Bronchial epithelial cell (primary cell): ENCODE measurements at places on chromosomes 3 and 15.

DNA sequence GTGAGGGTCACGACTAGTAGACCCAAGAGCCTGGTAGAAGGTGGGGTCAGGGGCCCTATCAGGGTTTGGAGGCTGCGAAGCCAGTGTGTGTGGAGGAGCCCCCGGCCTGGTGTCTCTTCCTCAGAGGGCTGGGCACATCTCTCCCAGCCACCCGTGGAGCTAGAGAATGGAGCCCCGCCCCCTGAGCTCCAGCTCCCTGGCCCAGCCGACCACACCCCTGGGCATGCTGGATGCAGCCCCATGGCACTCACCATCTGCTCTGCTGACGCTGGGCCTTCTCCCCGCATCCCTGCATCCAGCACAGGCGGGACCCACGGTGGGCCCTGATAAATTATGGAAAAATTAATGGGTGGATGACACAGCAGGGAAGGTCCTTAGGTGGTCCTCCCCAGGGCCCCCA, 17.5 kb downstream of the ANKRD63 start:
- DNase-seq = no peak

GRCh38 chr3:194168994-194169393, 33.0 kb downstream of the HES1 start:
- no peak for DNase-seq

- no peak for DNase-seq
Measured at GRCh38 chr3:53328746-53329145, 18.6 kb downstream of the DCP1A start.

DNA sequence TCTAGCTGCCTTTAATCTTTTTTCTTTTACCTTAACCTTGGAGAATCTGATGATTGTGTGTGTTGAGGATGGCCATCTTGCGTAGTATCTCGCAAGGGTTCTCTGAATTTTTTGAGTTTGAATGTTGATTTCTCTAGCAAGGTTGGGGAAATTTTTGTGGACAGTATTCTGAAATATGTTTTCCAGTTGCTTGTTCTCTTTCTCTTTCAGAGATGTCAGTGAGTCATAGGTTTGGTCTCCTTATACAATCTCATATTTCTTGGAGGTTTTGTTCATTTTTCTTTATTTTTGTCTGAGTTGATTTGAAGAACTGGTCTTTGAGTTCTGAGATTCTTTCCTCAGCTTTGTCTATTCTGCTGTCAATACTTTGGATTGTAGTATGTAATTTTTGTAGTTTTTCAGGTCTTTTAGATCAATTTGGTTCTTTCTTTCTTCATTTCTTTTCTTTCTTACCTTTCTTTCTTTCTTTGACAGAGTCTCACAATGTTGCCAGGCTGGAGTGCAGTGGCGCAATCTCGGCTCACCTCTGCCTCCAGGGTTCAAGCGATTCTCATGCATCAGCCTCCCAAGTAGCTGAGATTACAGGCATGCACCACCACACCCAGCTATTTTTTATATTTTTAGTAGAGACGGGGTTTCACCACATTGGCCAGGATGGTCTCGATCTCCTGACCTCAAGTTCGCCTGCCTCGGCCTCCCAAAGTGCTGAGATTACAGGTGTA, 366.4 kb upstream of the RASGRP1 start:
- no peak for DNase-seq

GRCh38 chr3:61893840-61894566, 332.6 kb downstream of the PTPRG start:
- DNase-seq = no peak

DNA sequence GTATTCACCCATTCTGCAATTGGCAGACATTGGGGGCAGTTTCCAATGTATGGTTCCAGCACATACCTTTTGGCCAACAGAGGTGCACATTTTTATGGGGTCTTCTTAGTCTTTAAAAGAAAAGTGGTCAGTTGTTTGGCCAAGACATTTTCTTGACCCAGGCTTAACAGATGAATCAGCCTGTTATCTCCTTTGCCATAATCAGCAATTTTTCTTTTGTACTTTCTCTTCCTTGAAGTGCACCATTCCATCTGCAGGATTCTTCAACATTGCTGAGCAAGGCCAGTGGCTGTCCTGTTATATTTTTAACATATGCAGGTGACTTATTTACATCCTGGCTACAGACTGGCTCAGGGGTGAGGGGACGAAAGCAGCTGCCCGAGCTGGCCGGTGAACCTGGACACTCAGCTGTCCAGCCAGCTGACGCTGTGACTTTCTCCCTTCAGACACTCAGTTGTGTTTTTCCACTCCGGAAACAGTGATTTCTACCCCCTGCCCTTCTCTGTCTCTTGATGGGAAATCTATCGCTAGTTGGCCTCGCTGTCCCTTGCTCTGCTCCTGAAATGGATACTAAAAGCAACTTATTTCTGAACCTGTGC, 96.5 kb upstream of the TNFAIP8L3 start:
- DNase-seq = no peak

DNA sequence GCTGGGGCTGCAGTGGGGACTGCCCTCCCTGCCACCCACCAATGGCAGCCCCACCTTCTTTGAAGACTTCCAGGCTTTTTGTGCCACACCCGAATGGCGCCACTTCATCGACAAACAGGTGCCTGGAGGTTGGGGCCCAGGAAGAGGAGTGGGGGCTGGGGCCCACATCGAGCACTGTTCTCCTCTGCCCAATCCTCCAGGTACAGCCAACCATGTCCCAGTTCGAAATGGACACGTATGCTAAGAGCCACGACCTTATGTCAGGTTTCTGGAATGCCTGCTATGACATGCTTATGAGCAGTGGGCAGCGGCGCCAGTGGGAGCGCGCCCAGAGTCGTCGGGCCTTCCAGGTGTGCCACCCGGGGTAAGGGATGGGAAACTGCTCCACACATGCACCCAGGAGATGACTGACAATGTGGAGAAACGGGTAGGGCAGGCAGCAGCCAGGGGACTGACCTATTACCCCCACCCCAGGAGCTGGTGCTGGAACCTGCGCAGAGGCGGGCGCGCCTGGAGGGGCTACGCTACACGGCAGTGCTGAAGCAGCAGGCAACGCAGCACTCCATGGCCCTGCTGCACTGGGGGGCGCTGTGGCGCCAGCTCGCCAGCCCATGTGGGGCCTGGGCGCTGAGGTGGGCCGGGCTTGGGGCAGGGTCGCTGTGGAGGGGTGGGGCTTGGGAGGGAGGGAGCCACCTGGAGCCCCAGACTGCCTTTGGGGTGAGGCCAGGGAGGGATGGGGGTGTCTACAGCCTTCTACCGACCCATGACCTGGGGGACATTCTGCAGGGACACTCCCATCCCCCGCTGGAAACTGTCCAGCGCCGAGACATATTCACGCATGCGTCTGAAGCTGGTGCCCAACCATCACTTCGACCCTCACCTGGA, 22.9 kb downstream of the NBEAL2 start:
- no peak for DNase-seq

GRCh38 chr3:179172546-179172945, 24.4 kb downstream of the PIK3CA start:
- DNase-seq = no peak

DNA sequence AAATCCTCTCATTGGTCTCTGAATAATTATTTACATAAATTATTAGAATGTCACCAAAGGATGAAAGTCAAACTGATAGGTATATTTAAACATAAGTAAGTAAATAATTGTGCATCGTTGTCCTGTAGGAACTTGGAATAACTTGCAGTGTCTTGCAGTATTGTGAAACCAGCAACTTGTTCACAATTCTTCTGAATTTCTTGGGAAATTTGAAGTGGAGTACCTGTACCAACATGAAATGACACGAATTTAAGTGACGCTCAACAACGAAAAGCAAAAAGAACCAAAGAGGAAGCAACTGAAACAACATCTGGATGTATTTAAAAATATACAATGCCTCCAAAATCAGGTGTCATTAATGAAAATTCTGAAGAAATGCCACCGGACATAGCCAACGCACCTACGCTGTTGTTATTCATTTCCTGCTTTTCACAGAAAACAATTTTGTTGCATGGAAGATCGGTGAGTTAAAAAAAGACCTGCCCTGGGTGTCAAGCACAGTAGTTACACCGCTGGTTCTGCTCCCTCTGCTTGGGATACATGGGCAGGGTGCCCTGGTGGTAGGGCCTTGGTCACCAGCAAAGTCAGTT, 112.5 kb downstream of the RPLP1 start:
- DNase-seq = peak; percentile 93

GRCh38 chr15:75713338-75713895, 769 bp upstream of the CSPG4 start:
- no peak for DNase-seq

- DNase-seq = peak; percentile 59
Measured at GRCh38 chr15:39363761-39364586, 216.9 kb upstream of the THBS1 start.

DNA sequence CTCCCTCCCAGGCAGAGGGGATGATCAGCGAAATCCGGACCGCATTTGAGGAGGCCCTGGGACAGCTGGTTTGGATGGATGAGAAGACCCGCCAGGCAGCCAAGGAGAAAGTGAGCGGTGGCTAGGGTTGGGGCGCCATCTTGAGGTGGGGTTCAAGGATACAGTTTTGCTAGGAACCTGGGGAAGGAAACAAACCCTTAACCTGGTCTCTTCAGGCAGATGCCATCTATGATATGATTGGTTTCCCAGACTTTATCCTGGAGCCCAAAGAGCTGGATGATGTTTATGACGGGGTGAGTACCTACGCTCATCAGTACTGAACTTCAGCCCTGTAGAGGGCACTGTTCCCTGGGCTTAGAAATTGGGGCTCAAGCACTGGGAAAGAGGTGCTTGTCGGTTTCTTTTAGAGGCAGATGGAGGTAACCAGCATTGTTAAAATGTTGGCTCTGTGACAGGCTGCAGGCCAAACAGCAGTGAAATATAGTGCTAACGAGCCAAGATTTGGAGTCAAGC, 9.6 kb upstream of the PSMD2 start:
- peak; percentile 55 for DNase-seq

DNA sequence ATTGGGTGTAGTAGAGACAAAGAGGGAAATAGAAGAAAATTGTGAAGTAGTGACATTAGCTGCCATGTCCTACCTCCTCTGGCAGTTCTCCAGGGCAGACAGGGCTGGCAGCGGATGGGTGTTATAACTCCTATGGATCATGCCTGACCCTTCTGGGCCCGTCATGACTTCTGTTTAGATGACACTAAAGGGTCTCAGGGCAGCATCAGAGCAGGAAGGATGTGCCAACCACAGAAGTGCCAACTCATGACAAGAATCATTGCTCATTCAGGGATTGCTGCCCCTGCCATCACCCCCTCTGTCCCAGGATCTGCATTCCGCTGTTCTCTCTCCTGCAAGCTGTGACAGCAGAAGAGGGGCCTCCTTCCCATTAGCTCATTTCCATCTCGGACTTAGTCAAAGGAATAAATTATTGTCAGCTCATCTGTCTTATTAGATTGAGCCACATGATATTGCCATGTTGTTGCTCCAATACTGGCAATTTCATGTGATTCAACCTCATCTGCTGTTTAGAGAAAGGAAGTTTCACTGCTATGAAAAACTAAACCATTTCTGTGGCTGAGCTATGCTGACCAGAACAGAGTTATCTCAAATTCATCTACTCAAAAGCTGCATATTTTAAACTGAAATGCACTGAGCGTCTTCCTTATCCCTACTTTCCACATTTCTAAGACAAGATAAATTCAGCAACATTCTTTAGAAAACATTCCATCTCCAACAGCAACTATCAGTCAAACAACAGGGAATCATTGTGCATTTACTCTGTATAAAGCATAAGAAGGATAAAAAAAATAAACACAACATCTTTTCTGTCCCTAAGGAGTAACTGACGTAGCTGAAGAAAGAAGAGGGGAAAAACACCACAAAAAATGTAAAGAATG, 271.6 kb downstream of the FHIT start:
- no peak for DNase-seq

GRCh38 chr3:14125193-14126016, 553 bp downstream of the TMEM43 start:
- peak; percentile 93 for DNase-seq

DNA sequence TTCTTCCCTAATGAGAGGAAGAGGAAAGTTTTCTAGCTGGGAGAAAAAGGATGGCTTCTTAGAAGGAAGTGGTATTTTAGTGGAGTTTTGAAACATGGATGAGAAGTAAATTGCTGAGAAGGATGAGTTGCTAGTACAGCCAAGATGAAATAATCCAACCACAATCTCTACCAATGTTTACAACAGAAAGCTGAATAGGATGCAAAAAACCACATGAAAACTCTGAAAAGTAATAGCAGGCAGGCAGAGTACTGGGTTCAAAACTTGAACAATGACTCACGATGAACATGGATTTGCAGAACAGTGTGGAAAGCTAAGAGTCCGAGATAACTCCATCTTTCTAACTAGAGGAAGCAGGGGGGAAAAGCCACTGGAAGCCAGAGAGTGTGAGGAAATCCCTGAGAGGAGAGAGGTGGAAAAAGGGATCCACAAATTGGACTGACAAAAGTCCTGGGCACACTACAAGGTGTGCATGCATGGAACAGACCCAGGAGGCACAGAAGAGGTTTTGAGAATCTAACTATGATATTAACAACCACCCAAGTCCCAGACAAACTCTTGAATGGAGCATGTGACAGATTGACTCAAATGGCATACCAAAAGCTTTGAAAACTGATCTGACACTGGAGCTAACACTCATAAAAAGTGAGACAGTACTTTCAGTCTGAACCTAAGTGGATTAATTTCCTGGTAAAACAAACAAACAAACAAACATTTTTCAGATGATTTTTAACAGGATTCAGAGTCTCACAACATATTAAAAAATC, 76.7 kb downstream of the ST6GAL1 start:
- no peak for DNase-seq

- DNase-seq = no peak
Measured at GRCh38 chr15:85316244-85316934, 64.0 kb upstream of the AKAP13 start.

DNA sequence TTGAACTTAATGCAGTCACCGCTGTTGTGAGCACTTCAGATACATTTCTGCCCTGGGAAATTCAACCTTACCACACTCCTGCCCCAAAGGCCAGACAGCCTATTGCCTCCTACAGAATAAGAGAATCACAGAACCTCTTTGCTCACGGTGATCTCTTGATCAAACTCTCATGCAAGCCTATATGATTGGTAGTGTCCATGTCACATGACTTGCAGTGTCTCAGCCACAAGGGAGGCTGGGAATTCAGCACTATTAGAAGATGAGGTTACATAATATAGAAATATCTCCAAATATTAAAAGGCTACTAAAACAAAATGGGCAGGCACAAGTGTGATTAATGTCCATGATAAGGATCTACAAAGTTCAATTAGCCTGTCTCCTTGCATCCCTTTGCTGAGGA, 3.8 kb upstream of the PCOLCE2 start:
- DNase-seq = no peak

DNA sequence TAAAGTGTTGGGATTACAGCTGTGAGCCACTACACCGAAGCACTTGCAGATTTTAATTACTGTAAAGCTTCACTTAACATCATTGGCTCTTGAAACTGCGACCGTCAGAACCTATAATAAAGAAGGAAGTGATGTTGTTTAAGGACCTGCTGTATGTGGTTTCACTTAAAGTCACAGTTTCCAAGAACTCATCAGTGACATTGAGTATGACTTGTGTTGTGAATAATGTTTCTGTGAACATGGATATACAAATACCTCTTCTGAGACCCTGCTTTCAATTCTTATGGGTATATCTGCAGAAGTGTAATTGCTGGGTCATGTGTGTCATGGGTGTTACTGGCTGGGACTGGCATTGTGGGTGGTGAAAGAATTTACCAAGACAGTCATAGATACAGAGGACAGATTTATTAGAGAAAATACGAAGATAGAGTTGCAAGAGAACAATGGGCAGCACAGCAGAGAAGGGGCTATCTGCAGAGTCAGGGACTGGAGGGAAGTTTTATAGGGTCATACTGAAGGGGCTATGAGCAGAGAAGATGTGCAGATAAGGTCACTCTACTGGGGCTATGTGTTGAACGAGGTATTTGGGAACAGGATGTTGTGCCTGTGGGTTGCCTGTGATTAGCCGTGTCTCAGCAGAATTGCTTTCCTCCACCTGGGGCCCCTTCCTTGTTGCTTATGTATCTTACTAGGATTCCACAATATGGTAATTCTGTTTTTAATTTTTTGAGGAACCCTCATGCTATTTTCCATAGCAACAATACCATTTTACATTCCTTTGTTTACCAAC, 4.5 kb downstream of the NDUFB5 start:
- DNase-seq = no peak
